Muscle of arm (tissue), 14 donors: ENCODE measurements at places on chromosomes 2 and 18.

DNA sequence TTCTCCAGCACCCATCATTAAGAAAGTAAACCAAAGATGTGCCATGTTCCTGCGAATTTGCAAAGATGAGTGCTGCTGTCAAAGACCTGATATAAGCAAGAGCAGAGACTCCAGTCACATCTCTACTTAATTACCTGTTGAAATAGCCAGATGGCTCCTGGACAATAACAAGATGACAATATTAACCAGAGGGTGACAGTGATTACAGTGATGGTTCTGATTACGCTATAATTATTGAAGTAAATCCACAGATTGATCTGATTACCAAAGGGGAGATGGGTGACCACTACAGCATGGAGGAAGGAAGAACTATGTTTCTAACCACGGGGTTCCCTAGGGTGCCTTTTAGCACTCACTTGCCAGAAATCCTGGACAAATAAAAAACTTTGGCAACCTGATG lies 36.5 kb upstream of the AFF3 start:
- no peak for DNase-seq

DNA sequence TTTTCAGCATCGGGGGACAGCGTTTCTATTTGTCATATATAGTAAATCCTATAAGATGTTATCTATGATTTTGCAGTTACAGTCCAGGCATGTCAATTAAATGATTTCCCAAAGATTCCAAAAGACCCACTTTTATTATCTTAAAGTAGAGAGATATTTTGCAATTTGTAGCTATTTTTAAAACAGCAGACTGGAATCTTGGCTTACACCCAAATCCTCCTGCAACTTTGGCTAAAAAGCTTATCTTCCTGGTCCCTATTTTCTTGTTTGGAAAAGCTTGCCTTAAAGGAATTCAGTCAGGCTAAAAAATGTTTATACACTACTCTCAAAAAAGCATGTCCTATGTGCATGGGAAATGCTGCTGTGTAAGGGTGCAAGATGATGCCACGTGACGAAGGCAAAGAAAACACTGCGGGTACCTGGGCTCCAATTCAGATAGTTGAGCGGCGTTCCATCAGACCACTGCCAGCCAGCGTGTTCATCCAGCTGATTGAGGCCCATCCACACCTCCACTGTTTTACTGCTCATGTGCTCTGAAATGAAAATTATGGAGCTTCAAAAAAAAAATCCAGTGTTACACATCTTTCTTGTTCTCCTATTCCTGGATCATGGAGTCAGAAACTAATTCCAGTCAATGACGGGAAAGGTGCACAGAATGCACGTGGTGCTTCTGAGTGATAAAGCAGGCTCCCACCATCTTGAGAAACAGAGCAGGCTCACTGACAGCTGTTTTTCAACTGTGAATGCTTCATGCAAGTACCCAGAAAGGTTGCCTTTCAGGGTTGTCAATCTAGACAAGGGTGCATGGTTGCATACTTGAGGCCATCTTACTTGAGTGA lies 33.8 kb downstream of the PLA2R1 start:
- peak; percentile 43 for DNase-seq

- no peak for DNase-seq
These were observed 26.9 kb downstream of the NCKAP5 start for GRCh38 chr2:133541376-133541775.

- DNase-seq = peak; percentile 14
These were observed 184.8 kb downstream of the NR4A2 start for GRCh38 chr2:156147594-156148330.

GRCh38 chr2:120239488-120240287 lies 13.0 kb upstream of the RALB start:
- peak; percentile 74 for DNase-seq

DNA sequence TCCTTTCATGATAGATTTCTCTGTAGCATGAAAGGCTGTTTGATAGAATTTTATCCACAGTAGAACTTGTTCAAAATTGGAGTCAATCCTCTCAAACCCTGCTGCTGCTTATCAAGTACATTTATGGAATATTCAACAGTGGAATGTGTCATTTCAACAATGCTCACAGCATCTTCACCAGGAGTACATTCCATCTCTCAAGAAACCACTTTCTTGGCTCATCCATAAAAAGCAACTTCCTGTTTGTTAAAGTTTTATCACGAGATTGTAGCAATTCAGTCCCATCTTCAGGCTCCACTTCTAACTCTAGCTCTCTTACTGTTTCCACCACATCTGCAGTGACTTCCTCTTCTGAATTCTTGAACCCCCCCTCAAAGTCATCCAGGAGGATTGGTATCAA lies 29.4 kb downstream of the PDCL3 start:
- DNase-seq = no peak

DNA sequence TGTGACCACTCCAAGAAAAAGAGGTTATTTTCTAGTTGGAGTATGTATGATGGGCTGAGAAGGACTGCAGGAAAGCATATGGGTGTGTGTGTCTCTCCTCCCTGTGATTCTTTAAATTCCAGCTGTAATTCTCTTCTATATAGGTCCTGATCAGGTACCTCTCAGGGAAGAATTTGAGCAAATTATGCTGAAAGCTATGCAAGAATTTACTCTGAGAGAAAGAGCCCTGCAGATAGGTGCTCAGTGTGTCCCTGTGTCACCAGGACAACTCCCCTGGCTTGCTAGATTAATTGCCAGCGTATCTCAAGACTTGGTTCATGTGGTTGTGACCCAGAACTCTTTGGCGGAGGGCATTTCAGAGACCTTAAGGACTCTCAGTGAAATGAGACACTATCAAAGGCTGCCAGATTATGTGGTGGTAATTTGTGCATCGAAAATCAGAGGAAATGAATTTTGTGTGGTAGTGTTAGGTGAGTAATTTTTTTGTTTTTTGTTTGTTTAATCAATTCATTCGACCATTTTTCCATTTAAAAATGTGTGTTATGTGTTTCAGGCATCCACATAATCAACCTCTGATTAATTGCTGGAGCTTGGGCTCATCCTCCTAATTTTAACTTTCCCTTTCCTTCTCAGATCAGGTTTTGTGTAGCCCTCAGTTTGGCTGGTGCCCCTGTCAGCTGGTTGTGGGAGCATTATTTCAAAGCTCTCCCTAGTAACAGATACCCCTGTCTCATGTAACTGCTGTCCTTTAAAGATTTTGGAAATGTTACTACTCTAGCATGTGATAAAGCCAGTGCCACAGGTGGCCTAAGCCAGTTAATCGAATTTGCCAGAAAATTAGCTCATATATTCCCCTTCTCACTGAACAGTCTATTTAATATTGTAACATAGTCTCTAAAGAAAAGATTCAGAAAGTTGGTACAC lies 150.9 kb downstream of the ESCO1 start:
- DNase-seq = no peak

- no peak for DNase-seq
These were observed 39.0 kb downstream of the AQP12A start for GRCh38 chr2:240730501-240731177.

DNA sequence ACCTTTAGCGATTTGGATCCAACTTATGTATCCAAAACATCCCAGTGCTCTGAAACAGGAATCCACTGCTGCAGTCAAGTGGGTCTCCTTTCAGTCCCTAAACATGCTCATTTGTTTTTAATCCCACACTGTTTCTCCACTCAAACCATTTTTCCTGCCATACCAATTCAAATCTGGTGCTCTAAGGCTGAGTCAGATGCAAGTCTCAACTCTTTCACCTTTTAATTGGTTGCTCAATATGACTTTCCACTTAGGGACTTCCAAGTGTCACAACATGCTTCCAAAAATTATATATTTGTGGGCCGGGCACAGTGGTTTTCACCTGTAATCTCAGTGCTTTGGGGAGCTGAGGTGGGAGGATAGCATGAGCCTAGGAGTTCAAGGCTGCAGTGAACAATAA lies 113.4 kb upstream of the TANK start:
- no peak for DNase-seq

- DNase-seq = no peak
These were observed 255.3 kb downstream of the BCL11A start for GRCh38 chr2:60298006-60298696.

- DNase-seq = no peak
These were observed 1329.7 kb upstream of the SLC39A10 start for GRCh38 chr2:194327196-194327888.

GRCh38 chr18:61738042-61738441 lies 154.8 kb downstream of the RNF152 start:
- no peak for DNase-seq

GRCh38 chr2:128450211-128451024 lies 131.8 kb upstream of the HS6ST1 start:
- DNase-seq = no peak

DNA sequence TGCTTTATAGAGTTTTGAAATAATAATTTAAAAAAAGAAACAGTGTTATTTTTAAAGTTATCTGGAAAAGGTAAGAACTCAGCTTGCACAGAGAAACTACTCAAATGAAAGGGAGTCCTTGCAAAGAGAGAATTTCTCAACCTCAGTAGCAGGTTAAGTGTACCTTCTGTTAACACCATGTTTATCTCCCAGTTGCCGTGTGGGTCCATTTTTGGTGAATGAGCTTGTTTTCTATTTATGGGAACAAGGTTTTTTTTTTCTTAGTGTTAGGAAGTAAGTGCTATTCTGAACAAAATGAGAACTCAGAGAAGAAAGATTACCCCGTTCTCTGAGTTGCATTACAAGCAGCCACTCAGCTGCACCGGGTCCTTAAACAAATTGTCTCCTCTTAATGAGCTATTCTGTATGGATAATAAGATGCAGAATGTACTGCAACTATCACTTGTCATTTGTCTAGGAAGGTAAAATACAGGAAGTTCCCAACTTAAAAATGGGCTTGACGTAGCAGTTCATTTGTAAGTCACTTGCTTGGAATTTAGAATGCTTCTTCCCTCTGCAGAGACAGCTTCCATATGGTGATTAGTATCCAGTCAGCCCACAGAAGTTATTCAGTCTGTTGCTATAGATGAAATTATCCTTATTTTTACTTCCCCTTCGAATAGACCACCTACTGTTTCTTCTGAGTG lies 74.9 kb downstream of the LTBP1 start:
- no peak for DNase-seq

- DNase-seq = no peak
These were observed 86.2 kb upstream of the THOC1 start for GRCh38 chr18:354003-354402.

DNA sequence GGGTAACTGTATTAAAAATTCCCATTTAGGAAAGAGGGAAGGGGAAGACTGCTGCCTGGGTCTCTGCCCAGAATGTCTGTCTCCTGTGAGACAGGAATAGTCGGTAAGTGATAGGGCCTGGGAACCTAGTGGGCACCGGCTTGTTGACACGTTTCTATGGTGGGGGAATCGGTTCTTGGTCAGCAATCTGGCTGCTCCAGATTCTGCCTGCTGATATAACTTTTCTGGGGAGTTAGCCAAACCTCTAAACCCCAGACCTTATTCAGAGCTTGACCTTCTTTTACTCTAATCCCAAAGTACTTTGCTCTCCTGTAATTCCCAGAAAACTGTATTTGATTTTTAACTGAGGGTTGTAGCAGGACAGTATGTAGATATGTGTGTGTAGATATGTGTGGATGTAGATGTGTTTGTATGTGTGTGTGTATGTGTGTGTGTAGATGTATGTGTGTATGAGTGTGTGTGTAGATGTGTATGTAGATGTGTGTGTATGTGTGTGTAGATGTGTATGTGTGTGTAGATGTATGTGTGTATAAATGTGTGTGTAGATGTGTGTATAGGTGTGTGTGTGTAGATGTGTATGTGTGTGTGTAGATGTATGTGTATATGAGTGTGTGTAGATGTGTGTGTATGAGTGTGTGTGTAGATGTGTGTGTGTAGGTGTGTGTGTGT lies 61.8 kb upstream of the TXNDC2 start:
- no peak for DNase-seq

- DNase-seq = no peak
These were observed 93.5 kb downstream of the NFATC1 start for GRCh38 chr18:79489051-79489898.

DNA sequence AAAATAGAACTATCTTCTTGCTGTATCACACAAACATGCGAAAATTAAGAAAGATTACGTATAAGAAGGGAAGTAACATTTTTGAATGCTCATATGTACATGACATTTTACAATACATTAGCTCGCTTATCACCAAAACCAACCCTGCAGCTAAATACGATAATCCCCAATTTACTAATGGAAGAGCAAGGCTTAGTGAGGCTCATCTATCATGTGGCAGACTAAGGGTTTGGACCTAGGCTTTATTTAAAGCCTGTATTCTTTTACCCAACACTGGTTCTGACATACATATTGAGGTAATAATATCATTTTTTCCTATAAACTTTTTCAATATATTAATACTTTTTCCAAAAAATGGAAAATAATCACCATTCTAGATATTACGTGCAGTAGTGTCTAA lies 116.8 kb upstream of the TTC39C start:
- DNase-seq = no peak

DNA sequence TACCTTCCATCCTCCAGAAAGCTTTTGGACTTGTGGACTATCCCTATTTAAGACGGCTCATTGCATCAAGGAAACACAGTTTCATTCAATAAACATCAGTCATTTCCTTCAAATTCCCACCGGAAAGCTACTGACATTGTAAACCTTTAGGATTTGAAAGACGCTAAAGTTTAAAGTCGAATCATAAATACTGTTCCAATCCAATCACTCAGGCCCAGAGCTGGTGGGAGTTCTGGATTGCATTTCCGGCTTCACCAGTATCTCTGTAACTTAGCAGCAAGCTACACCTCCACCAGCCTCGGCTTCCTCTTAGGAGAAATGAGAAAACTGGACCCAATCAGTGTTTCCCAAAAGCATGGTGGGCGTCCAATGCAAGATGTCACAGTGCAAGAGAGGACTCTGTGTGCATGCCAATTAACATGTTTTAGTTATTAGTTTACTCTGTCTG lies 1.6 kb downstream of the WDFY1 start:
- peak; percentile 26 for DNase-seq

DNA sequence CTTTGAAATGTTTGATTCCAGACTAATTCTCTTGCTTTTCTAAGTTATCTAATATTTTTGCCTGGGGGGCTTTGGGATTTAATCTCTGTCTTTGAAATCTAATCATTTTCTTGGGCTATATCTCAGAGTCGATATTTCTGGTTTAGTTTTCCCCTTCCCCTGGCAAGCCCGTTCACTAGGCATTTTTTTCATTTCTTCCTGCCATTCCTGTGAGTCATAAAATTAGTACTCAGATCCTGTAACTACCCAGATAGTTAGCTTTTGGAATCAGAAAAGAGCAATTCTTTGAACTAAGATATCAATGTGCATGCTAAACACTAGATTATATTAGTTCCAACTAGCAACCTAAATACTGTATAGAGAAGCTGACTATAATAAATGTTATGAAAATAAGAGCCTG lies 29.4 kb upstream of the RNF149 start:
- DNase-seq = no peak

GRCh38 chr2:205158404-205158803 lies 523.9 kb upstream of the NRP2 start:
- no peak for DNase-seq

- DNase-seq = no peak
These were observed 1053.5 kb upstream of the CELF4 start for GRCh38 chr18:38619129-38619528.

- DNase-seq = peak; percentile 52
These were observed at the start of gene PSTPIP2 for GRCh38 chr18:46071653-46072375. Gene PSTPIP2, minus strand, starts transcription at chr18:46072260. Its CDS starts 72 bp downstream, at chr18:46072188.

GRCh38 chr18:32552421-32553030 lies 81.8 kb upstream of the GAREM1 start:
- DNase-seq = peak; percentile 38

GRCh38 chr2:45276914-45277313 lies 267.7 kb upstream of the SIX2 start:
- DNase-seq = no peak

- no peak for DNase-seq
These were observed 81.4 kb downstream of the TGOLN2 start for GRCh38 chr2:85246348-85246747.

GRCh38 chr18:35095983-35096676 lies 54.9 kb downstream of the MAPRE2 start:
- no peak for DNase-seq

- no peak for DNase-seq
These were observed 4.2 kb downstream of the CLK1 start for GRCh38 chr2:200860092-200860795.
